Retinal pigment epithelial cell (primary cell): ENCODE measurements at places on chromosomes 6 and 20.

DNA sequence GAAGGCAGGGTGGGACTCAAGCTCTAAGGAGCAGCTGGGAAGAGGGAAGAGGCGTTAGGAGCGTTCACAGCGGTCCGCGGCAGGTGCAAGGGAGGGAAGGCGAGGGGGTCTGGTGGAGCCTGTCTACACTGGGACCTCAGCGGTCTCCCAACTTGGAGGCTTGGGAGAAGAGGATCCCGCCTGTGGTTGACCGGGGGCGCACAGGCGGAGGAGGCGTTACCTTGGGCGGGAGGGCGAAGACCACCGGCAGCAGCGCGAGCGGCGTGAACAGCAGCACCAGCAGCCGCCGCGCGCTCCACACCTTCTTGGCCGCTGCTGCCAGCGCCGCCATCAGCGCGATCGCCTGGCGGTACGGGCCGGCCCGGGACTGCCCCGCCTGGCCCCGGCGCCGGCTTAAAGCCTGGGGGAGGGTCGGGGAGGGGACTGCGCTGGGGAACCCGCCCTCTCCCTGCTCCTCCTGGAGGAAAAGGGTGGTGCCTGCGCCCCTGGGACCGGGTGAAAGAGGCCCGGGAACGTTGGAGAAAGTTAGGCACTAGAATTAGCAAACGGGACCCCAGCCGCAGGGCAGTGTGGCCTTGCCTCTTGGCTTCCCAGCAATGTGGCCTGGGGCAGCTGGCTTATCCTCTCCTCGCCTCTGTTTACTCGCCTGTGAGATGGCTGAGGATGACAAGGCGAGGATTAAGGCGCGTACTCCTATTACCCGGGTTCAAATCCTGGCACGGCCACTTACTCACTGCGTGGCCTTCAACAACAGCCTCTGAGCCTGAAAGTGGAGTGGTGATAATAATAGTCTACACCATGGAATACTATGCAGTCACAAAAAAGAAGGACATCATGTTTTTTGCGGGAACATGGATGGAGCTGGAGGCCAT, at the start of gene SLC13A3:
Gene SLC13A3, minus strand, starts transcription at position 369 of the 872 bp plus-strand sequence. Its CDS starts 38 bp downstream, at position 331.
- DNase-seq = peak; percentile 56

DNA sequence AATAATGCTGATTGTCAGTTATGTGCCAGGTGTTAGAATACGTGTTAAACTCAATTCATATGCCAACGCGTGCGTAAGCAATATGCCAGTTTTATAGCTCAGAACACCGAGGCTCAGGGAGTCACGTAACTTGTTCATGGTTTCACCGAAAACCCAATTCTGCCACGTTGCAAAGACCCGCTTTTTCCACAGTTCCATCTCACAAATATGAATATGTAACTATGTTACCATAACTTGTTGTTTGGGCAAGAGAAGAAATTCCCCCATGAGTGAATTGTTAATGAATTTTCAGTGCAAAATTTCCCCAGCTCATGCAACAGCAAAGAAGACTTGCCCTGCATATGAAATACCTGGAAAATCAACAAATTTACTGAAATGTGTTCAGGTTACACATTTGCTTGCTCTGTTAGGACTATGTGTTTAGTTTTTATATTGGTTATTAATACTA, 30.1 kb downstream of the SF3B5 start:
- DNase-seq = no peak

DNA sequence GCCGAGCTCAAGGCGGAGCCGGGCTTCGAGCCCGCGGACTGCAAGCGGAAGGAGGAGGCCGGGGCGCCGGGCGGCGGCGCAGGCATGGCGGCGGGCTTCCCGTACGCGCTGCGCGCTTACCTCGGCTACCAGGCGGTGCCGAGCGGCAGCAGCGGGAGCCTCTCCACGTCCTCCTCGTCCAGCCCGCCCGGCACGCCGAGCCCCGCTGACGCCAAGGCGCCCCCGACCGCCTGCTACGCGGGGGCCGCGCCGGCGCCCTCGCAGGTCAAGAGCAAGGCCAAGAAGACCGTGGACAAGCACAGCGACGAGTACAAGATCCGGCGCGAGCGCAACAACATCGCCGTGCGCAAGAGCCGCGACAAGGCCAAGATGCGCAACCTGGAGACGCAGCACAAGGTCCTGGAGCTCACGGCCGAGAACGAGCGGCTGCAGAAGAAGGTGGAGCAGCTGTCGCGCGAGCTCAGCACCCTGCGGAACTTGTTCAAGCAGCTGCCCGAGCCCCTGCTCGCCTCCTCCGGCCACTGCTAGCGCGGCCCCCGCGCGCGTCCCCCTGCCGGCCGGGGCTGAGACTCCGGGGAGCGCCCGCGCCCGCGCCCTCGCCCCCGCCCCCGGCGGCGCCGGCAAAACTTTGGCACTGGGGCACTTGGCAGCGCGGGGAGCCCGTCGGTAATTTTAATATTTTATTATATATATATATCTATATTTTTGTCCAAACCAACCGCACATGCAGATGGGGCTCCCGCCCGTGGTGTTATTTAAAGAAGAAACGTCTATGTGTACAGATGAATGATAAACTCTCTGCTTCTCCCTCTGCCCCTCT, 1.1 kb downstream of the CEBPB start:
- DNase-seq = no peak

DNA sequence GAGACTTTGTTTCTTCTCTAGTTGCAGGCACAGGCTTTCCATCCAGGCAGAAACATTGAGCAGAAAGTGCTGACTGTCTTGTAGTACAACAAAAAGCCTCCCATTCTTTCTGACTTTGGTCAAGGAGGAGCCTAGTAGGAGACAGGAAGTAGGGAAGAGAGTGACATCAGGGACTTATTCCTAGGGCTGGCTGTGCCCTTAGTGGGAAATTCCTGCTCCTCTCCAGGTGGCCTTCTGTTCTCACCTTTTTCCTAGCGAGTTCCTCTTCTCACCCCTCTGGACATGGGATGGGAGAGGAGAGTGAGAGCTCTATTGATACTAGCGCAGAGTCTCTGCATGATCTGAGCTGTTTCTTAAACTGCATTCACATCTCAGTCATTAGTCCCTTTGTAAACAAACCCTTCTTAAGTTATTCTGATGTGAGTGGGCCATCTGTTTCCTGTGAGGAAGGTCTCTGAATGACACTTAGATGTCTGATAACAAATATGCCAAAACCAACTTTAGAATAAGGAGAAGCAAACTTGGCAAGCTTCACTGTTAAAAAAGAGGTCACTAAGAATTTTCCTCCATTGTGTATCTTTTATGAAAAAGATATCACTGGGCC, 455.0 kb downstream of the GJA1 start:
- DNase-seq = no peak

GRCh38 chr20:43968341-43969000, 53.8 kb downstream of the TOX2 start:
- no peak for DNase-seq

DNA sequence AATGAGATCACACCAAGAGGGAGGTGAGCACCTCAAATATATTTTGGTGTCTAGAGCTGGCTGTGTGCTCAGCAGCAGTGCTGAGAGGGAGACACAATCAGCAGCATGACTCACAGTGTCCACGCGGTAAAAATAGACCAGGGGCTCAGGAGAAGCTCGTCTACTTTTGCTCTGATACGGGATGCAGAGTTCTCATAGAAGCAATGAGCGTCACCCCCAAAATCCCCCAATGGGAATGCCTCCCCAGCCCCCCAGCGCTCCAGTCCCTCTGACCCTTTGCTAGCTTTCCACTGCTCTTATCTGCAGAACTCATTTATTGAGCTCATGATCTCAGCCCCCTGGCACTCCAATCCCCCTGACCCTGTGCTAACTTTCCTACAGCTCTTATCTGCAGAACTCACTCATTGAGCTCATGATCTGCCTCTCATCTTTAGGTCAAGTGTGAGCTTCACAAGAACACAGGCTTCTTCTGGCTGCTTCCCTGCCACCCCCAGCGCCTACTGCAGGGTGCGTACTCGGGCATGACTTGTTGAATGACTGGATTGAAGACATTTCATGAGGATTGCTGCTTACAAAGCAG, 34.0 kb downstream of the SYNDIG1 start:
- DNase-seq = no peak

- no peak for DNase-seq
These were observed 3.0 kb downstream of the NR2E1 start for GRCh38 chr6:108168501-108169463.

GRCh38 chr6:63448229-63448628, 124.1 kb upstream of the LOC128125822 start:
- DNase-seq = no peak

- DNase-seq = no peak
These were observed 396.0 kb downstream of the TBC1D32 start for GRCh38 chr6:120938164-120938875.

GRCh38 chr20:16955971-16956370, 207.8 kb downstream of the OTOR start:
- no peak for DNase-seq

DNA sequence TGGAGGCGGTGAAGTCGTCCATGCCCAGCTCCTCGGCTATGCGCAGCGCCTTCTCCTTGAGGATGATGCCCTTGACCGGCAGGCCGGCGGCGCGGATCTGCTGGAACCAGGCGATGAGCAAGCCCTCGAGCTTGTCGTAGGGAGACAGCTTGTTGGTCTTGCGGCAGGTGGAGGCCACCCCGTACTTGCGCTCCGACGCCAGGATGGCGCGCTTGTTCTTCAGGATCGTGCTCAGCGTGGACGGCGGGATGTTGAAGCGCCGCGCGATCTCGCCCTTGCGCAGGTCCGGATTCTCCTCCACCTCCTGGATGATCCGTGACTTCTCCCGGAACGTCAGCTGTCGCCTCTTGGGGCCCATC, 435 bp downstream of the CENPB start:
- no peak for DNase-seq

DNA sequence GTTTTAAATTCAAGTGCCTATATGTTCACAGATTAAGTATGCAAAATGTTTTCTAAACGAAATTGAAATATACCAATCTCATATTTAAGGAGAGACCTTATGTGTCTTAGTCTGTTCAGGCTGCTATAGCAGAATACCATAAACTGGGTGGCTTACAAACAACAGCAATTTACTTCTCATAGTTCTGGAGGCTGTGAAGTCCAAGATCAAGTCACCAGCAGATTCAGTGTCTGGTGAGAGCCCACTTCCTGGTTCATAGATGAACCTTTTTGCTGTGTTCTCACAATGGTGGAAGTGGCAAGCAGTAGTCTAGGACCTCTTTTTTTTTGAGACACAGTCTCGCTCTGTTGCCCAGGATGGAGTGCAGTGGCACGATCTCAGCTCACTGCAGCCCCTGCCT, 3.5 kb upstream of the DSTN start:
- DNase-seq = no peak

DNA sequence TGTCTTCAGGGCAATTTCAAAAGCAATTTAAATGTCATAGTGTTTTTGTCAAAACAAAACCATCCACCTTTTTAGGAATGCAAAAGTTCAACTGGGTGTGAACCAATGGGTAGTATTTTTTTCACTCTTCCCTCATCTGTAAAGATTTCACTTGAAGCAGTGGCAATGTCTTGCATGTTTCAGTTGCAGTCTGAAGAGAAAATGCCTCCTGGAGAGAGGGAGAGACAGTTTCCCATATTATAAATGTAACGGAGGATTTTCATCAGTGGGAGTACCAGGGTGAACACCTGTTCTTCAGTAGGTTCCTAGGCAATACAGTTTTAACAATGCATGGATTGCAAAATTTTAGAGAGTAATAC, 3.3 kb downstream of the FOXQ1 start:
- DNase-seq = no peak

DNA sequence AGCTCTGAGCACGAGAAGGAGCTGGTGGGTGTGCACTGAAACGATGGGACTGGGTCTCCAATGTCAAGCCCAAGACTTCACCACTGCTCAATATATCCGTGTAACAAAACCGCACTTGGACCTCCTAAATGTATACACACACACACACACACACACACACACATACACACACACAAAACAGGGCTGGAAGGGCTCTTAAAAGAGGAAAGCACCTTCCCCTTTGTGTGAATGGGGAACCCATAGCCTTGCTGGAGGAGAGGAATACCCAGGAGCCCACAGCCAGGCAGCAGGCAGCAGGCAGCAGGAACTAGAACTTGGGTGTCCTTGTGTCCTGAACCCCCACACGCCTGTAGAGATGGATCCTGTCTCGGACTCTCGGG, 29.8 kb downstream of the TGM2 start:
- no peak for DNase-seq

DNA sequence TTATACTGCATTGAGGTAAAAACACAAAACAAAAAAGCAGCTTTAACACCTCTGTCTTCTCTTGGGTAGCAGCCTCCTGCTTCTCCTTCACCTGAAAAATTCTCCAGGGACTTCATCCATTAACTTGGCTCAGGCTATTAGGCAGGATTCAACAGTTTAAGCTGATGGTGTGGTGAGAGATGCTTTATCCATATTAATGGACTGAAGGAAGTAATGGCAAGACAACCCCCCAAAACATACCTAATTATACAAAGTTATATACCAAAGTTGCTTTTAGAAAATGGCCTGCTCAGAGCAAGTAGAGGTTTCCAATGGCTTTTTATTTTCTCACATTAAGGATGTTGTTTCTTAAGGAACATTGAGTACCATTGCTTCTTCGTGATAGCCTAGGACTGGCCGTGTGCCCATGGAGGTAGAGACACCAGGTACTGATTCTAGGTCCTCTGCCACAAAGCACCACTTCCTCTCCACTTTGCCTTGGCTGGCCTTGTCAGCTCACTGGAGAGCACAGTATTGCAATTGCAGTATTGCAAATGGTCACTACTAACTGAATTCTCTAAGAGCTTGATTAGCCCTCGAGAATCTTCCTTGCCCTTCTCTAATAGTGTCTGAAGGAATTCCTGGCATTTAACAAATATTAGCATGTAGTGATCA, 7.3 kb downstream of the EDN1 start:
- no peak for DNase-seq

DNA sequence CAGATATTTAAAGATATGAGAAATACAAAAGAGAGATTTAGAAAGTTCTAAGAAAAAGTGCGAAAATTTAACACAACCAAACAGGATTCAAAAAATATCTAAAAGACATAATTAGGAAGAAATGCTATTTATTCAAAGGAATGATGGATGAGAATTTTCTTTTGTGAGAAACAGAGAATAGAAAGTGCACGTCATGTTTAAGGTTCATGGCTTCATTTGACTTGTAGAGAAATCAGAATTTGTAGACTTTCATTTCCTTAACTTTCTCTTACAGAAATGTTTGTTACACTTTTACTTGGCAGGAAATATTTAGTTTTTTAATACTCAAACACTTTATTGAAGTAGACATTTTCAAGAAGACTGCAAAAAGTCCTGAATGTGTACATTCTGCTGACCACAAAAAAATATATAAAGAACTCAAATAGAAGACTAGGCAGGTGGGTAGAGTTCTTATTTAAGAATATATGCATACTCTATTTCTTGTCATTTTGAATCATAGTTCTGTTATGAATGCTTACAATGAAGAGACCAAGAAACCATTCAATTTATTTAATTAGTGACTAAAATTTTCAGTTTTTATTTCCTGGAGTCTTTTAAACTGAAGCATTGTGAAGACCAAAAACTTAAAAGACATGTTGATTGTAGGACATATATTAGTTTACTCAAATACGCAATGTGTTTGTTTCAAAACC, 710.5 kb upstream of the HS3ST5 start:
- DNase-seq = no peak

- no peak for DNase-seq
These were observed 84.4 kb downstream of the SAMD3 start for GRCh38 chr6:130138116-130138908.

- no peak for DNase-seq
These were observed 12.4 kb upstream of the MYT1 start for GRCh38 chr20:64151633-64152530.
